ENCODE measurements at places on chromosomes 12 and 14.

- no peak for DNase-seq
Measured at GRCh38 chr12:100265732-100266584, 921 bp downstream of the DEPDC4 start.

DNA sequence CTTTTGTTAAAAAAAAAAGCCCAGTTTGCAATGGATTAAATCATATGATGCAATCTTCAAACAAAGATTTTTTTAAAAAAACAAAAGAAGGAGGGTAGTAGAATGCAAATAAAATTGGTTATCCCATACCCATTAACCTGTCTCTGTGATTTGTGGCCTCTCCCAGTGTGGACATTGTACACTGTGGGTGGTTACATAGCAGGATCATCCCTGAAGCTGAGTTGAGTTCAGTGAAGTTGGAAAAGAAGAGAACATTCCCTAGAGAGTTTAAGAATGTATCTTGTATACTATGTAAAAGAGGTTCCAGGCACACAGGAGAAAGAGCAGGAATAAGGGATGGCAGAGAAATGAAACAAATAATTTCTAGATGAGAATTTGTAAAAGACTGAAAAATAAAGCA is 142.4 kb upstream of the SLC16A7 start:
- DNase-seq = no peak

DNA sequence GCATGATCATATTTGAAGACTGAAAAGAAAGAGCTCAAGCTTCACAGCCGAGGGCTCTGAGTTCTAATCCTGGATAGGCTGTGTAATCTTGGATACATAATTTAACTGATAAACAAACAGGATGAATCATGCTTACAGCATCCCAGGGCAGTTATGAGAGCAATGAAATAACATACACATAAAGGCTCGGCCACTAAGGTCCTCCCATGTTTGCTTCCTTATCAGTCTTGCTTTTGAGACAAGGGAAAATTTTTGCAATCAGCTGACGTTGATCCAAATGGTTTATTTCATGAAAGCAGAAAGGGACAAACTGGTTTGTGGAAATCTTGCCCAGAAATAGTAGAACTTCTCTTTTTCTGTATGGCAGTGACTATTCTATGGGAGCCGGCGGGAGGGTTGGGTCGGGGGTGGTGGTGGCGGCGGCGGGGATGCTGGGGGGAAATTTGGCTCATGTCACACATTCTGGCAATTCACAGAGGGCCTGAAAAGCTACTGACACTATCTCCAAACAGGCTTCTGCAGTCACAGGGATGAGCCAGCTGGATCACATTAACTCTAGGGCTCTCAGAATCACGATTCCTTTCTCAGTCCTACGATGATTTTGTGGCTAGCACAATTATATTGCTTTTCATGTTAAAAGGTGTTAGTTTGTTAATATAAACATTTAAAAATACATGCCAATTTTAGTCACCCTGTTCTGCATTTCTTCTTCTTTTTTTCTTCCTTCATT is 124.5 kb downstream of the SLC8A3 start:
- DNase-seq = no peak

GRCh38 chr12:4974217-4974616 is 64.5 kb downstream of the KCNA1 start:
- DNase-seq = no peak

DNA sequence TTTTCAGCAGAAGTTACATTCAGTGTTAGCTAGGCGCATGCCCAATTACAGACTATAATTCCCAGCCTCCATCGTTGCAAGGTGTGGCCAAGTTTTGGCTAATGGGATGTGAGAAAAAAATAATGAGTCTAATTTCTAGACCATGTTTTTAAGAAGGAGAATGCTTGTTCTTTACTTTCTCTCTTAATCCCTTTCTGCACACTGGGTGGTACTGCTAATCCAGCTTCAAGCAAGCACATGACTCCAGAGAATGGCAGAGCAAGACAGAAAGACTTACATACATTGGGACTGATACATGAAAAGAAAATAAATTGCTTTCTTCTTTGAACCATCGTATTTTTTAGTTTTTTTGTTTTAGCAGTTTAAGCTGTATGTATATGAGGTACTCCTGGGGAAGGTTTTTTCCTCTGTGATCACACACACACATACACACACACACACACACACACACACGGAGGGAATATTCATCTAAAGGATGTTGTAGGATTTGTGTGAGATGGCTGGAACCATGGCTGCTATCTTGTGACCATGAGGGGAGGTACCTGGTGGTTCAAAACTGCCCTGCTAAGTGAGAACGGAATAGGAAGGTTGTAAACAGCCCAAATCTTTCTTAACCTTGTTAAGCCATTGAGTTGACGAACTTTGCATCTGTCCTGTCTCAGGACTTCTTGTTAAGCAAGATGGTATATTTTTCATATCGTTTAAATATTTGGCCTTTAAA is 34.3 kb upstream of the LTA4H start:
- no peak for DNase-seq

GRCh38 chr14:82387699-82388098 is 854.0 kb upstream of the SEL1L start:
- DNase-seq = no peak

GRCh38 chr14:101318271-101318670 is 243.0 kb upstream of the DIO3 start:
- DNase-seq = no peak

DNA sequence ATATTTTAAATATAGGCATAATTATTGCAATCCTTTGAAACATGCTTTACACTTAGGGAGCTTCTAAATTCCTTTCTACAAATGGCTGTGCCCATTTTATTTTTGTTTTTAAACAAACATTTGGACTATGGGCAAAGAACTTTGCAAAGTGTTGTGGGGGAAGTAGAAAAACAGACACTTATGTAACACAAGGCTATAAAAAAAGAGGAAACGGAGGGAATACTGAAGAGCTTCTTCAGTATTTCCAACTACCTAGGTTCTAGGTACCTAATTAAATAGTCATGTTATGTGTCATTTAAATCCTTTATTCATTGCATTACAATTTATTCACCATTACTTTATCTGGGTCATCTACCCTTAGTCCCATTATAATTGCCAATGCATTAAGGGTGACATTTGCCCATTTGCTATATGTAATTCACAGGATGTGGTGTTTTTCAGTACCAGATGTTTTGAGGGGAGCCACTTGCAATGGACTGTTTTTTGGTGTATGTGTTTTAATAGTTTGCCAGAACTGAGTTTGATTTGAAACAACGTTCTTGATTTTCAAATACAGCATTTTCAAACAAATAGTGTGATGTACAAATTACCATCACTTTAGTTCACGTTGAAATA is 1.5 kb upstream of the MSRB3 start:
- DNase-seq = no peak
